Kidney epithelial cell (primary cell): ENCODE measurements at places on chromosomes 6 and 20. TPM values are rescaled to one million over a fixed set of nuclear protein-coding genes. Genes with fewer than 3 reads are reported as not detected.

DNA sequence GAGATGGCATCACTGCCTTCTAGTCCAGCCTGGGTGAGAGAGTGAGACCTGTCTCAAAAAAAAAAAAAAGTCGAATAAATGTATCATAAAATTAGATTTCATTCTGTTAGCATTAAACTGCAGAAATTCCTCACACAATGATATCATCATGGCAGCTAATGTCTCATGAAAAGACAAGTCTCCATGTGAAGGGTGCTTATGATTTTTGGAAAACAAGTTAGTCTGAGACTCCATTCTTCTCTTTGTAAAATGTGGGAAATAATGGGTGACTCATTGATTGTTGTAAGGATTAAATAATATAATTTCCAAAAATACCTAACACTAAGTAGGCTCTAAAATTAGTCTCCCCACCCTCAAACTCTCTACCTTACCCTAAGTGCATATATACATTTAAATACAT, 49.6 kb upstream of the CDYL start:
- DNase-seq = no peak

DNA sequence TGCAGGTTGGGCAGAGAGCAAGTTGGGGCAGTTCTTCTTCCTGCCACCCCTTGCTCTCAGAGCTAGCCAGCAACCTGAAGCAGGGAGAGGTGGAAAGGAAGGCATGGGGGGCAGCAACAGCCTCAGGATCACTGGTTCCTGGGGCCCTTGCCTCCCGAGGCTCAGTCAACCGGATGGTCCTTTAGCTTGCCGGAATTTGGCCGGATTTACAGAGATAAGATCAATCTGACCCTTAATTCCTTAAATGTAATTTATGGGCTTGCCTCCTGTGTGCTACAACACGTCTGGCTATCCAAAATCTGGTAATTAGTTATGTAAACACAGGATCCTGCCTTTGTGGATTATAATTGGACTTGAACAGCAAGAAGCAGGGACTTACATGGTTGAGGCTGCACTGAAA, 19.5 kb upstream of the TCP11 start:
- DNase-seq = no peak

DNA sequence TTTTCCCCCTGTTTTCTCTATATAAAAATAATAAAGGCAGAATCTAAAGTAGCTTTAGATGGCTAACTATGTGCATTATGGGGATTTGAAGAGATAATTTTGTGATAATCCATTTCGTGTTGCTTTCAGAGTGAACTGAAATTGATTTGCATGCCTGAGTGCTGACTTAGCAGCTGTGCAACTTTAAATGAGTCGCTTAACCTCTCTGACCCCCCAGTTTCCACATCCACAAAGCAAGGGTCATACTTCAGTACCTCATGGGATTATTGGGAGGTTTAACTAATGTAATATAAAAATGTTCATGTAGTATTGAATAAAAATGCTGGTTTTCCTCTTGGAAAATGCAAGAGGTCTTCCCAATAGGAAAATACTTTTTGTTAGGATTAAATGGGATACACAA, 63.8 kb upstream of the FABP7 start:
- DNase-seq = no peak

The PHACTR1 gene
- total RNA-seq = 1.8 and 2.2 TPM in 2 replicates

GRCh38 chr6:67736161-67736560, 898.9 kb upstream of the ADGRB3 start:
- no peak for DNase-seq

DNA sequence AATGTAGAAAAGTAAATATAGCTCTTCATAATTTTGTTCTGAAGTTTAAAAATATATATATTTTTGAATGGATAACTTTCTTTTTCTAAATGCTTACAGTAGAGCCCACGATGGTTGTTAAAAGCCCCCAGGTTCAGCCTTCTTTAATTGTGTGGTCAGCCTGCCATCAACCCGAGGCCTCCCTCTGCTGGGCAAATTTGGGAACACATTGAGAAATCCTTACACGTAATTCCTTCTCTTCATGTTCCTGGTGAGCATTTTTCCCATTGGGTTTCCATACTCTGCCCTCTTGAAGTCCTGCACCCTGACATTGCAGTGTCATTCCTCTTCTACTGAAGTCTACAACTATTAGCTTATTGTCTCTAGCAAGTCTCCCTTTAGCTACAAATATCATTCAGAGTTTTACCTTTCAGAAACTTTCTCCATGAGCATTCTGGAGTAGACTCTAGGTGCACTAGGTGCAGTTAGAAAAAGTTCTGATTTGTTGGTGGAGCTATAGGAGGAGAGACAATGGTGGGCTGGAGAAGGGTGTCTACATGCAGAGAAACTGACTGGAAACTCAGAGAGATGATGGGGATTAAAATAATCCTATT, 40.6 kb downstream of the TRIM38 start:
- no peak for DNase-seq

DNA sequence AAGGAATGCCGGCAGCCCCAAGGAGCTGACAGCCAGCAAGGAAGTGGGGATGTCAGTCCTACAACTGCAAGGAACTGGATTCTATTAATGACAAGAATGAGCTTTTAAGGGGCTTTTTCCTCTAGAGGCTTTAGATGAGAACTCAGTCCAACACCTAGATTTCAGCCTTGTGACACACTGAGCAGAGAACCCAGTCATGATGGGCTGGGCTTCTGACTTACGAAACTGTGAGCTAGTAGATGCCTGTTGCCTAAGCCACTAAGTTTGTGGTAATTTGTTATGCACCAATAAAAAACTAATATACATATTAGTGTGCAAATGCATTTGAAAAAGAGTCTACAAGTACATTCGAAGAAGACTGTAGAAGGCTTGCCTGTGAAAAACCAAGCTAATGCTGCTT, 263.3 kb downstream of the SOX4 start:
- DNase-seq = no peak

GRCh38 chr20:1788044-1788443, 107.2 kb upstream of the SIRPA start:
- DNase-seq = no peak

GRCh38 chr20:43915211-43916072, 790 bp downstream of the TOX2 start:
- no peak for DNase-seq

GRCh38 chr6:110981202-110981600, 637 bp upstream of the RPF2 start:
- no peak for DNase-seq

GRCh38 chr6:12356983-12357972, 67.1 kb downstream of the EDN1 start:
- DNase-seq = no peak

- DNase-seq = no peak
Observed at GRCh38 chr20:8803941-8804340, 264.9 kb upstream of the PLCB4 start.

The RIPPLY2 gene
- not detected in 2 replicates for total RNA-seq

GRCh38 chr20:21208999-21209398, 83.1 kb downstream of the KIZ start:
- no peak for DNase-seq

DNA sequence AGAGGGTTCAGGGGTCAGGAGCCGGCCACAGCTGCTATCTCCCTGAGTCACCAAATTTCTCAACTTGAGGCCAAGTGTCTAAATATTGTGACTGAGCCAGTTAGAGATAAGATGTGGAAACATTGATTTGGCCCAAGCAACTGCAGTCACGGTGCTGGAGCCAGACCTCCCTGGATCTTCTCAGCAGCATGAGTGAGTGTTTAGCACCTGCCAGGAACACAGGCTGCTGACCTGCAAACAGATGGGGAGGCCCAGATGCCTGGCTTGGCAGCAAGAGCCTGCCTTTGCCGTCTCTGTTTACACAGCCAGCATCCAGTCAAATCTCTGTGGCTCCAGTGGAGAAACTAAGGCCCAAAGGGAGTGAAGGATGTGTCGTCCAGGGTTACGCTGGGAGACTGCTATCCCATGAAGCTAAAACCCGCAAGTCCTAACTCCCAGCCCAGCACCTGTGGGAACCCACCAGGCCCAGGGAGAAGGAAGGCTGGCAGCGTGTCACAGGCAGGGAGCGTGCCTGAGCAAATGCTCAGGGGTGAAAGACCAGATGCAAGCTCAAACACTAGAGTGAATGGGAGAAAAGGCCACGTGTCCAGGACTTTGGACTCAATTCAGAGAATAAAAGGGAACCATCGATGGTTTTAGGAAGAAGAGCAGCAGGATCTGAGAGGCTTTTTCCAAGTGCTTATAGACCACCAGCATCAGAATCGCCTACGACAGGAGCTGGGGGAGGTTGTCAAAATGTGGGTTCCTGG, 15.9 kb upstream of the PTGIS start:
- no peak for DNase-seq

GRCh38 chr20:23823111-23823510, 3.4 kb downstream of the CST2 start:
- DNase-seq = no peak

DNA sequence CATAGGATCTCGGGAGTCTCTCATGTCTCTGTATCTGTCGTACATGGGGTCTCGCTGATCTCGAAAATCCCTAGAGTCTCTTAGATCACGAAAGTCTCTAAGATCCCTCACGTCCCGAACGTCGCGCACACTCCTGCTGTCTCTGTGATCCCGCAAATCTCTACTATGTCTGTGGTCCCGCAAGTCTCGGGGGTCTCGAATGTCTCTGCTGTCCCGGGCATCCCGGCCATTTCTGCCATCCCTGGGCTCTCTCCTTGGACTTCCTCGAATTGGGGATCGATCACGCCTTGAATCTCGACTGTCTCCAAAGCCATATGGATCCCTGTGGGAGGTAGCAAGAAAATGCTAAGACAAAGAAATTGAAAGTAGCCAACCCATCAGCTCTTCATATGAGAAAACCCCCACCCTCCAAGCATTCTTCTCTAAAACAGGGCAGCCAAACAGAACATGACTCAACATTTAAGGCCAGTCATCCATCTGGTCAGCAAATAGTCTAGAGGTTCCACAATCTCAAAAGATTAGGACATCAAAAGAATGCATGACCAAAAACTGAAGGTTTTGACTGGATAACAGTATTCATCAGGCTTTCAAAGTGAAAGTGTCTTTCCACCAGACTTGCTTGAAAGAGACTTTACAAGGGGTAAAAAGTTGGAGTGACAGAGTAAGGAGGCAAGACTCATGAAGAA, 19.4 kb downstream of the NCOA5 start:
- peak; percentile 47 for DNase-seq

DNA sequence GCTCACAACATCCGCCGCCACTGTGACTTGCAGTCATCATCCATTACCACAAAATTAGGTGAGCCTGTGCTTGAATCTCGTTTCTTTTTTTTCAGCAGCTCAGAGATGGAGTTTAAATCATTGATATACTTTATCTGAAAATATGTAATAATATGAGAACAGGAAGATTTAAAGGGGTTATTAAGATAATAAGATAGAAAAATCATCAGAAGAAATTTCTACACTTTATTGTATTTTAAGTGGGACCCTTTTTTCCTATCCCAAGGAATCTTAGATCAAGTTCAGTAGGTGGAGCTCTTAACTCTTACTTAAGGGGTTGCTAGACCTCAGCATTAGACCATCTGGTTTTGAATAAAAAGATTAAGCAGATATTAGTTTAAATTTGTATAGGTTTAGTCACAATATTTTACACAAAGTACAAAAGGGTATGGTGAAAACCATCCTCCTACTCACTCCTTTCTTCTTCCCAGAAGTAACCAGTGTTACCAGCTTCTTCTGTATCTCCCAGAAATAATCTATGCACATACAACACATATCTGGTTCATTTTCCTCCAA, 9.4 kb upstream of the NCOA7 start:
- no peak for DNase-seq

- DNase-seq = no peak
Observed at GRCh38 chr6:15524861-15525401, 137.9 kb downstream of the DTNBP1 start.

The DLK2 gene
- not detected in 2 replicates for total RNA-seq

DNA sequence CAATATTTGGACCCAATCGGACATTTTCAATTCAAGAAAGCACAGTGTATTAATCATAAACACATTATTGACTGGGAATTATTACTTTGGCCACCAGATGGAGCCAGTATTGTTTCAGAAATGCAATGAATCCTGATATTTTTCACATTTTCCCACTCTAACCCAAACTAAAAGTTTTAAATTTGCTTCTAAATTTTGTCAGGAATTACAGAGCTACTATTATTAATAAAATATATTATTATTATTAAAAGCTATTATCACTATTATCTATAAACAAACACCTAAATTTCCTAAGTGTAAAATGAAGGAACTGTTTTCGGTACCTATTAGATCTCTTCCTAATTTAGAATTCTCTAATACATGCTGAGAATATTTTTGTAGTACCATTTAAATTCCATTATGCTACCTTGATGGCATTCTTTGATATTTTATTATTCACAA, 245.3 kb downstream of the OGFRL1 start:
- DNase-seq = no peak

DNA sequence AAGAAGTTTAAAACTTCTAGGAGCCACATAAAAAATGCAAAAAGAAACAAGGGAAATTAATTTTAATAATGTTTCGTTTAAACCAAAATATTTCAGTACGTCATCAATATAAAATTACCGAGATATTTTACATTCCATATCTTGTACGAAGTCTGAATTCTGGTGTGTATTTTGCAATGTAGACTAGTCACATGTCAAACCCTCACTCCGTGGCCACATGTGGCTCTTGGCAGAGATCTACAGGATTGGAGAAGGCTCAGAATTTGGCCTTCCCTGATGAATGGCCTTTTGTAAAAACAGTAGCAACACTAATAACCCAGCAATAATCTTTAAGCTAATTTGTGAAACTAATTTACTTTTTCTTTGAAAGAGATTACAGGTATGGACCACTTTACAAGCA, 217.1 kb downstream of the PRL start:
- no peak for DNase-seq

DNA sequence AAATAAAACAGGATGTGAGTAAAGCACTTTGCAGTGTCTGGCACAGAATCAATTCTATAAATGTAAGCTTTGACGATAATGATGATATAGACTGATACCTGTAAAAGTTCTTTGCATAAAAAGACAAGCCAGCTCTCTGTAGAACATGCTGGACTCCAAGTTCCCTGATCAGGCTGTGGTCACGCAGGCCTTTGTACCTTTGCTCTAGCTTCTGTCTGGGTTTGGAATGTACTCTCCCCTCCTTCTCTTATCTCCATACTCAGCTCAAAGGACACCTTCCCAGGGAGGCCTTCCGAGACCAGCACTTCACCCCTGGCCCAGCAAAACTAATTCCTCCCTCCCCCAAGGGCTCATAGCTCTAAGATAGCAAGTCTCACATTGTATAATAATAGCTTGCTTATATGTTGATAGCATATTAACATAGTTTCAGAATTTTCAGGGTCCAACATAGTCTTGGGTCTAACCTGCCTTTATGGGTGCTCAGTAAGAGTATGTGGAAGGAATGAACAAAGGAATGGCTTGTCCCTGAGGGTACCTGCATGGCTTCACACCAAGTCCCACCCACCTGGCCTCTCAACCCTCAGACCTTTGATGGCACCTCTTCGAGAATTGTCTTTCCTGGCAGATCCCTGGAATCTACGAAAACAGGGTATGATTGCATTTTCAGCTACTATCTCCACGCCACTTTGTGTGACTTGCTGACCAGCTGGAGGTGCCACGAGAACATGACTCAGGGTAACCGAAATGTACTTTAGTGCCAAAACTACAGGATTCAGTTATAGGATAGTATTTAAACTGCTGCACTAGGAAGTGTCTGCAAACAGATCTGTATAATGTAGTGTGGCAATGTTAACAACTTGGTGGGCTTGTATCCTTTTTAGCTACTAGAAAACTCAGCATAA, 41.7 kb upstream of the PIM1 start:
- DNase-seq = no peak

The CPNE5 gene
- 0.13 and 1.4 TPM in 2 replicates for total RNA-seq
